Stimulated activated CD8-positive, alpha-beta memory T cell treated with anti-CD3 and anti-CD28 coated beads, Interleukin-7, amount 100 ng/mL, for 1 hour (primary cell): ENCODE measurements at places on chromosomes 2 and 18.

- no peak for DNase-seq
These were observed 64.3 kb upstream of the FZD7 start for GRCh38 chr2:201969241-201969937.

- DNase-seq: no peak
These were observed 119.2 kb downstream of the INHBB start for GRCh38 chr2:120465012-120465700.

- DNase-seq: no peak
These were observed 409.3 kb downstream of the MTX2 start for GRCh38 chr2:176678571-176678970.

GRCh38 chr2:39435234-39435633 is 1.9 kb downstream of the MAP4K3 start:
- no peak for DNase-seq

- no peak for DNase-seq
These were observed 35.4 kb downstream of the TMEM178A start for GRCh38 chr2:39701137-39701536.

GRCh38 chr2:191065785-191066184 is 51.8 kb upstream of the STAT1 start:
- no peak for DNase-seq

- DNase-seq: no peak
These were observed 331.0 kb downstream of the PARD3B start for GRCh38 chr2:204876311-204876710.

DNA sequence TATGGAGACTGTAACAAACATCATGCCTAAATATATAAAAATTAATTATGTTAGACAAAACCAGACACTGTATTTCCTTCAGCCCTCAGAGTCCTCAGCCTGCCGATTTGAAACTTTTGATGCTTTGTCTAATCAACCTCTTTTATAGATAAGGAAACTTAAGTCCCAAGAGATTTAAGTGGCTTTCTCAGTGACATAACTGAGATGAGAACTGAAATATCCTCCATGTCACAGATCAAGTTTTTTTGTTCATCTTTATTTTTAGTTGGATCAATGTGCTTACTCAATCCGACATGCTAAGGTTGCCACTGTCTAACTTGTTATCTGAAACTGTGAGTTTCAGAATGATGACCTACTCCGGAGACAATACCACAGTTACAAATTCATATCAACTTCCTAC is 72.3 kb downstream of the BARD1 start:
- no peak for DNase-seq

DNA sequence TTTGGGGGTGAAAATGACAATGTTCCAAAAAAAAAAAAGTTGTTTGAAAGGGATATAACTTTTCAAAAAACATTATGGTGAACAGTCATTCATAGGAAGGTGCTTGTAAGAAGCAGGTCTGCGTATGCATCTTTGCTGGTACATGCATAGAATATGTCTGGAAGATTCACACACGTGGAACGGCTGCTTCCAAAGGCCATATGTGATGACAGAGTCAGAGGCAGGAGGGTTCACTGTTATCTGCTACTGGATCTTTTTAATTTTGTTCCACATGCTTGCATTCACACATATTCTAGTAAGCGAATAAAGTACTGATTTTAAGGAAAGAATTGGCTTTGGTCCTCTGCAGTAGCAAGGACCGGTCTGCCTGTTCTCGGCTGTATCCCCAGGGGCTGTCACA is 193.4 kb downstream of the SMAD7 start:
- DNase-seq: no peak

- no peak for DNase-seq
These were observed 9.6 kb upstream of the NT5C1B start for GRCh38 chr2:18598848-18599484.

GRCh38 chr2:65133626-65134025 is 3.7 kb upstream of the RAB1A start:
- DNase-seq: no peak
